ENCODE measurements at places on chromosomes 5 and 9.

DNA sequence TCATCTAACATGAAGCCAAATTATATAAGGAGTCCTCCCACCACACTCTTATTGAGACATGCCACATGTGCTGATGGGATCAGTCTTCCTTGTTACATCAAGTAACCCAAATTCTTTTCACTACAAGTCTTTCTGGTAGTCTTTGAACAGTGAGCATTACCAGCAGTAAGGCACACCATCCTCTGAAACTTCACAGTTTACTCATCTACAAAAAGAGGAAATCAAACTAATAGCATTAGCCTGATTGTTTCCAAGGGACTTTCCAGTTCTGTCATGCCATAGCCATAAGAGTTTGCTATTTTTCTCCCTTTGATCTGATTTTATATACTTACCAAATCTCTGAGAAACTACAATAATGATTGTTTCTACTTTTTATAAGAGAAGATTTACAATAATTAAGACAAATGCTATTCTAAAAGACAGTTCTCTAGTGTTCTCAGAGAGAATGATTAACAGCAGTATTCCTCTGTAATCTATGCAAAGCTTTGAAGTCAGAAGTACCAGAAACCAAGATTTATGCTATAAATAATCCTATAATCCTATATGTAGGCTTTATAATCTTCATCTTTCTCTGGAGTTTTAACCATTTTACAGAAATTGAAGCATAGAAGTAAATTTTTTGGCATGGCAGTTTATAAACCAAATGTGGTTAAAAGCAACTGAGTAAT lies 166.2 kb upstream of the ACO1 start:
- no peak for DNase-seq

GRCh38 chr5:162837155-162837554 lies 600.2 kb upstream of the CCNG1 start:
- DNase-seq: no peak

GRCh38 chr5:17796757-17797396 lies 162.6 kb downstream of the TAF11L14 start:
- no peak for DNase-seq

DNA sequence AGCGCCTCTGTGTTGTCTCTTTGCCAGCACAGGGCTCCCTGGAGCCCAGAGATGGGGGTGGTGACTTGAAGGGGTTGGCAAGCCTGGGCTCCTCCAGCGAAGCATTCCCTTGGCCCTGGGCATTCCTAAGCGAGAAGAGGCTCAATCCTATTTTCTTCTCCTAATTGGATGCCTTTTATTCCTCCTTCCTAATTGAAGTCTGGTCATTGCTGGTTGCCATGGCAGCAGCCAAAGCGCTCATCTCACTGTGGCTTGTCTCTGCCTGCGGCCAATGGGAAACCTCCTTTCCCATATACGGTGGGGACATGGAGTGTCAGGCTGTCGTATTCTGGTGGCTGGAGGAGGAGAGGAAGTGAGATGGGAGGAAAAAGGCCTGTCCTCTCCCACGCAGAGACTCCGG lies 52.3 kb upstream of the RARS1 start:
- DNase-seq: no peak

DNA sequence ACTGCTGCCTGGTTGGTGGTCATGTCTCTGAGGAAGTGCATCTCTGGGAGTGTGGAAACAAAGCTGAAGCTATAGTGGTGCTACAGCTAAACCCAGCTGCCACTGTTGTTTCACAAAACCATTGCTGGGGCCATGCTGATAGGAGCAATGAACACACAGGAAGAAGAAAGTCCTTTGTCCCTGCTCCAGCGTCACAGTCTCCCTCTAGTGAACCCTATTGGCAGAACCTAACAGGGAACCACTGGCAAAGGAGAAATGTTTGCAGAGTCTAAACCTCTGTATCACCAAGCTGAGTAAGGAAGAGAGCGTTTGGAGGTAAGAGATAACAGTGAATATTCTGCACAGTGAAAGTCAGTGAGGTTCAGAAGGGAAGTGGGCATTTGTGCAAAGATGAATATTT lies 244.0 kb downstream of the YTHDC2 start:
- no peak for DNase-seq

DNA sequence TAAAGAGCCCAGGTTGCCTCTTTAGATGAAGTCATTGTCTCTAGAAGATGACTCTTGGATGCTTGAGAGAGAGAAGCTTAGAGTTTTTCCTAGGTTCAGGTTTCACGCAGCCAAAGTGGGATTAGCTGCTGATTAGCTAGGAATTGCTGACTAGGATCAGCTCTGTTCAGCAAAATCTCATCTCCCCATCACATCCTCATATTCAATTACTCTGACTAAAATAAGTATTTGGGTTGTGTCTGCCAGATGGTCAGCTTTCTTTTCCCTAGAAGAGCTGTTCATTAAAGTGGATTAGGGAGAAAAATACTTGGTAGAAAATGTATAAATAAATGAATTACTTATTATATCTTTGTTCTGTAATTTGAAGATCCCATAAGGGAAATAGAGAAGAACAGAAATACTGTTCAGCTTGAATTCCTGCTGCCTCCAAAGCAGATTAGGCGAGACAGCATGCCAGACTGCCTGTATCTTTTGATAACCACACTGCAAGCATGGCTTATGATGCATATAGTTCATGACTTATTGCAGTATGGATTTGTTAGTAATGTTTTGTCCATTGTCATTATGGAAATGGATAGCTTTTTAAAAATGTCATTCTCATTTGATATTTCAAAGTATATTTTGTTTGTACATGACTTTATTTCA lies 184.8 kb upstream of the CD180 start:
- no peak for DNase-seq

DNA sequence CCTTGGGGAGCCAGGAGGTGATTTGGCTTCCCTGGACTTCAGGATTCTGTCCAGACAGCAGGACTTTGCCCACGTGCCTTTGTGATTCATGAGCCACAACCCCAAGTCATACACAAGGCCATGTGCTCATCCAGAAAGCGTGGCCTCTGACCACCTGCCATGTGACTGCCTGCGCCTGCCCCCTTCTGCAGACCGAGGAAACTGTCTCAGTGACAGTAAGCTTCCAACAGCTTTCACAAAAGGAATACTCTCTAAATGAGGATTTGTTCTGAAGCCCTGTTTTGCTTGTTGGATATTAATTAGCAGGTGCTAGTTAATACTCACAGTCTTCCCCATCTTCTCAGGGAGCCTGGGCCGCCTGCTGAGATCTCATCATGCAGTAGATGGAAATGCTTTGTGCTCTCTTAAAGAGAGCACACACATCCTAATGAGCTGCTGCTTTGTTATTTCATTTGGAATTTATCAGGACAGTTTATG lies 36.9 kb upstream of the ANGPTL2 start:
- DNase-seq: peak; percentile 92

DNA sequence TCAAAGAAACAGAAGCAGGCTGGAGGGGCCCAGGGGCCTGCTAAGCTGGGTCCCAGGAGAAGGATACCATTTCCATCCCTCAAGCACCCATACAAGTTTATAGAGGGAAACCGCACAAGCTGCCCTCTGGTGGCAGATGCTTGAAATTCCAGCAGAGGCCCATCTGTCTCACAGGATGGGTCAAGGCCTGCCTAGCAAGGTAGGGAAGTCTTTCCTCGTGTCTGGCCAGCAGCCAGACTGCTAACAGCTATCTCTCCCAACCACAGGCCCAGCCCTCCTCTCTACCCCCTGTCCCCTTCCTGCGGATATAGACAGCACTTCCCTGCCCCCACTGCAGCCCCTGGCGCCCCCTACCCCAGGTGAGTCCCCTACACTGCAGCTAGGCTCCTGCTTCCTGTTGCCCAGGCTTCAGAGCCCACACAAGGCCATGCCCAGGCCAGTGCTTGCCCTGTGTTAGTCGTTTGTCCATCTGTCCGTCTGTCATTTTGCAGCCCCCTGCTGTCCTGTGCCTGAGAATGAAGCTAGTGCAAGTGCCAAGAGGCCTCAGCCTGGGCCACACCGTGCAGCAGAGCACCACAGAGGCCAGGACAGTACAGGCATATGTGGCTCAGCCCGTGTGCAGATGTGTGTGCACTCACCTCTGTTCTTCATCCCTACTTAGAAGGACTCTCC lies 26.2 kb downstream of the TCF7 start:
- DNase-seq: peak; percentile 74

DNA sequence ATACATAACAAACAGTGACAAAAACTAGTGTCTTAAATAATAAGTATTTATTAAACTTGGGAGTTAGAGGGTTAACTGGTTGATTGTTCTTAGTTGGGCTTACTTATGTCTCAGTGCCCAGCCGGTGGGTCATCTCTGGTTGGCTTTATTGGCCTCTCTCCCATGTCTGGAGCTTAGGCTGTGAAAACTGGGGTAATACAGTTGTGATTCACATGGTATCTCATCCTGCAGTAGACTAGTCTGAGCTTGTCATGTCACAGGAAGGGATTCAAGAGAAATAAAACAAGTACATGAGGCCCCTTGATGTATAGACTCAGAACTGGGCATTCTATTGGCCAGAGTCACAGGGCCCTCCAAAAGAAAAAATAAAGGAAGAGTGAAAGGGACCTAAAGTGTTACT lies 466.4 kb upstream of the SMC2 start:
- DNase-seq: no peak

DNA sequence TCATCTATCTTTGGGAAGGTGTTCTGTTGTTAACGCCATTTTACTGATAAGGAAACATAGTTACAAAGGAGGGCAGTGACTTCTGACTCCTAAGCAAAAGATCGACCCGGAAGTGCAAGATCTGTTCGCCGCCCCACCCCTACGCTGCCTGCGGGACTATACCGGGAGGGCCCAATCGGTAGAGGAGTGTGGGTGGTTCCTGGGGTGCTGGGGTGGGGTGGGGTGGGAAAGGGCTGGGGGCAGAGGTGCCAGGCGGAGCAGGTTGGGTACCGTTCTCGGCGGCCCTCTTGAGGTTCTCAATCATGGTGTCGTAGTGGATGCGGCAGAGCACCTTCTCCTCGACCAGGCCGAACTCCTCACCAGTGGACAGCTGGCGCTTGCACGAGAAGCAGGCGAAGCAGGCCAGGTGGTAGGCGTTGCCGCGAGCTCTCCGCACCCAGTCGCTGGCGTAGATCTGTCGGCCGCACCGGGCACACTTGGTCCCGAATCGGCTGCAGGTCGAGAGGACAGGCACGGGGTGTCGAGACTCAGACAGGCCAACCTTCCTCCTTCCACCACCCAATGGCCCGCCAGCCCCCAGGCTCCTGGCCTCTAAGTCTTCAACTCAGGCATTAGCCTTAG lies 11.8 kb downstream of the LHX6 start:
- no peak for DNase-seq

- DNase-seq: no peak
These were observed 10.9 kb downstream of the IL12B start for GRCh38 chr5:159319363-159319762.

GRCh38 chr5:1375871-1376810 lies 31.2 kb upstream of the CLPTM1L start:
- no peak for DNase-seq

DNA sequence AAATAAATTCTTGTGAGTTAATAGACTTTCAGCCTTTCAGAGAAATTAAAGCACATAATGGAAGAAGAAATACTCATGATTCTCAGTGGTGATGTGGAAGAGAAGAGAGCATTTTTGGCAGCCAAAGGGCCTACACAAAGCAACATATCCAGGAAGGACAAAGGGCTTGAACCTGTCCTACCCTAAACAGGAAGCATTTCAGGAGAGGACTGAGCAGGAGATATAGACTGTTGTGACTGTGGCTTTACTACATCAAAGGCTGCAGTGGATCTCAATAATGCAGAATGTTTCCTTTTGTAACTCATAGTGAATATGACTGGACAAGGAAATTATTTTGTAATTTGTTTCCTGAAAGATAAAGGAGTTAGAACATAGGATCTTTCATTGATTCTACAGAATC lies 1.3 kb upstream of the PARP8 start:
- no peak for DNase-seq

DNA sequence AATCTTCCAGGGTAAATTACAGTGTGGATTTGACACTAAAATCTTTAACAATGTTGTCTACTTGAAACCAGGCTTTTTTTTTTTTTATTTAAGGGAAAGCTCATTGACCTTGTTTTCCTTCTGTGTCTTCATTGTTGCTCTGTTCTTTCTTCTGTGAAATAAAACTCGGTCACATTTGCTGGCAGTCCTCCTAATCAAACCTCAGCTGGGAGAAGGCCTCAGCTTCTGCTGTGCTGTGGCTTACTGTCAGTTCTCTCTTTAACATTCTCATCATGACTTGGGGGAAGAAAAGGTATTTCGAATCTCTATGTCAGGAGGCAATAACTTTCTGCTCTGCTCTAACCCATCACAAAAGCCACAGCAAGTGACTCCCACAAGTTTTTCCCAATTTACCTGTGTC lies 268.9 kb downstream of the ZNF608 start:
- DNase-seq: no peak

DNA sequence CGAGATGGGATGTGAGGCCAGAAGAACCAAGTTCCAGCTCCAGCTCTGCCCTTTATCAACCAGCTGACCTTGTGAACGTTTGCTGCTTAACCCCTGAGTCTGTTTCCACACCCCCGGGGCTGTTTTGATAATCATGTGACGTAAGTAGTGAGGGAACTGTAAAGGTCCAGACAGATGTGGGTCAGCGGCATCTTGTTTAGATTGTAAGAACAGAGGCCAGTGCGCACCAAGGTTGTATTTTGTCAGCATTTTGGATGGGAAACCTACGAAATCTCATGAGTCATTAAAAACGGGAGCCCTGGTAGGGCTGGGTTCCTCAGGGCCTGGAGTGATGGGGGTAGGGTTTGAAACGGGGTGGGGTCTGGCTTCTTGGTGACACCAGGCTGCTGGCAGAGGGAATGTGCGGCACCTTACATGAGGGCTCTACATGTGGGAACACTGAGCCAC lies 13.8 kb upstream of the COL15A1 start:
- DNase-seq: peak; percentile 51

DNA sequence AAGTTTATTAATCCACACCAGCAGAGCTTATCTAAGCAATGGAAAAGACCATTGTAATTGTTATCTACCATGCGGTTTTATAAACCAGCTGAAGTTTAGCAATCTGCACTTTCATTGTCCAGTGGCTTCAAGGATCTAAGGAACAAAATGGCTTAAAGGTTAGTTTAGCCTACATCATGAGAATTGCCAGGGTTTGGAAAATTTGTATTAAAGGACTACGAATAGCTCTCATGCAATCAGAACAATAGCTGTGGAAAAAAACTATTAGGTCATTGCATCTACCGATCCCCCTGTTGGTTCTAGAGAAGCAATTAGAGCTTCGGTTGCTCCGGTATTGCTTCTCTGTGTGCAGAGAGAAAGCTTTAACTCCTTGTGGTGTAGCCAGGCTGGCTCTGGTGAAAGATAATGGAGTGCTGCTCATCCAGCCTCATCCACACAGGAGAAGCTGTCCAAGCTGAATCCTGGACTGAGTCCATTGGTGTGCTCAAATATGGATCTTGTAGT lies 86.3 kb upstream of the SLC12A2 start:
- DNase-seq: no peak

DNA sequence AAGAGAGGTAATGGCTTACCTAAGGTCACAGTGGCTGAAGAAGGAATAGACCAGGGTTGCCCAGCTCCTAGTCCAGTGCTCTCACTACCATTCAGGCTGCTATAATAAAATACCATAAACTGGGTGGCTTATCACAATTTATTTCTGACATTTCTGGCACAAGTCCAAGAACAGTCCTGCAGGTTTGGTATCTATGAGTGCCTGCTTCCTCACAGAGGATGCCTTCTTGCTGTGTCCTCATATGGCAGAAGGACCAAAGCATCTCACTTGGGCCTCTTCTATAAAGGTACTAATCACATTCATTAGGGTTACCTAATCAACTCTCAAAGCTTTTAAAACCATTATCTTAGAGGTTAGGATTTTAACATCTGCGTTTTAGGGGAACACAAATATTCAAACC lies 17.2 kb downstream of the STARD4 start:
- DNase-seq: no peak

All from mesenchymal stem cell (in vitro differentiated cells and primary cell).